ENCODE measurements at places on chromosomes 2 and 18.

- DNase-seq, result no peak
Observed at GRCh38 chr2:113922784-113923183, 32.9 kb downstream of the ACTR3 start.

- peak; percentile 82 for DNase-seq
Observed at GRCh38 chr2:25301453-25302352, 40.0 kb downstream of the DNMT3A start.

DNA sequence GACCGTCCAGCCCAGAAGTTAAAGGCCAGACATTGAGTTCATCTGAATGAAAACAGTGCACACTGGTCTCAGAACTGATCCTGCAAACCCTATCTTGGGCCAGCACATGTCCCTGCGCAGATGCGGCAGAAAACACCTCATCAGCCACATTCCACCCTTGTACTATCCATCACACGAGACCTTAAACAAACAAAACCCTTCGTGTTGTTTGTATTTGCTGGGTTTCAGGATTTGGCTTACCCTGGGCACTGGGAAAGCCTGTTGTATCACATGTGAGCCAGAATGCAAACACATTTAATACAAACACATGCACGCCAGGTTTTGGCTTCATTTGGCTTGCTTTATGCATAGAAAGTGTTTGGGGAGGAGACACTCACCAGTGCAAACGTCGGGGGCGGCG lies 12.5 kb downstream of the WIPF1 start:
- no peak for DNase-seq

DNA sequence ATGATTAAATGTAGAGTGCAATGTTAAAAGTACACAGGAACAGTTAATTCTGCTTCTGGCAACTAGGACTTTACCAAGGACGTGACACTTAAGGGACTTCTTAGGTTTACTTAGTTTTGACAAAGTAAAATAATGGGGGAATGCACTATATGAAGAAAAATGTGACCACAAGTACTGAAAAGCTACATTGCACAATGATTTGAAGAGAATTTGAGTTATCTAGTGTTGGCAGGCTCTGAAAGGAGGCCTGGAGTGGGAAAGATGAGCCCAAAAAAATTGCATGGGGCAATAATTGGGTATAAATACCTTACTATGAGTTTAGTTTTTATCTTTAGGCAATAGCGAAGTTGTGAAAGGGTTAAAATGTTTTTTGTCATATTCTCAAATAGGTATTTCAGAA lies 173.7 kb downstream of the DOK6 start:
- no peak for DNase-seq

DNA sequence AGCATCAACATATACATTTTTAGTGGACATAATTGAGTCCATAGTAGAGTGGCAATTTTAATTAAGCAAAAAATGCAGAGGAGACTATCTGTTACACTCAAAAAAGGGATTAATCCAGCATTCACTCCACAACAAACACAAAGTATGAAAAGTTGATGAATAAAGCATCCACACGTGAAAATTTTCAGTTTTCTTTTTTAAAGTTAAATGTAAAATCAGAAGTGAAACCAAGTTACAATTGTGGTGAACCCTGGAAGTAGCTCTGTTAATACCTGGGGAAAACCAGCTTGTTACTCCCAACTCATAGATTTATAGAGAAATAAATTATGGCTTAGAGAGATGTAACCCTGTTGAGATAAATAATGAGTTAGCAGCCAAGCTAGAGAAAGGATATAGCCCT lies 807.8 kb downstream of the TRIB2 start:
- DNase-seq, result no peak

GRCh38 chr18:13381944-13382365 lies 163.4 kb downstream of the LDLRAD4 start:
- DNase-seq, result peak; percentile 72

- no peak for DNase-seq
Observed at GRCh38 chr2:37706334-37707183, 35.1 kb upstream of the CDC42EP3 start.

GRCh38 chr2:174786066-174786725 lies 21.9 kb upstream of the CHRNA1 start:
- peak; percentile 71 for DNase-seq

DNA sequence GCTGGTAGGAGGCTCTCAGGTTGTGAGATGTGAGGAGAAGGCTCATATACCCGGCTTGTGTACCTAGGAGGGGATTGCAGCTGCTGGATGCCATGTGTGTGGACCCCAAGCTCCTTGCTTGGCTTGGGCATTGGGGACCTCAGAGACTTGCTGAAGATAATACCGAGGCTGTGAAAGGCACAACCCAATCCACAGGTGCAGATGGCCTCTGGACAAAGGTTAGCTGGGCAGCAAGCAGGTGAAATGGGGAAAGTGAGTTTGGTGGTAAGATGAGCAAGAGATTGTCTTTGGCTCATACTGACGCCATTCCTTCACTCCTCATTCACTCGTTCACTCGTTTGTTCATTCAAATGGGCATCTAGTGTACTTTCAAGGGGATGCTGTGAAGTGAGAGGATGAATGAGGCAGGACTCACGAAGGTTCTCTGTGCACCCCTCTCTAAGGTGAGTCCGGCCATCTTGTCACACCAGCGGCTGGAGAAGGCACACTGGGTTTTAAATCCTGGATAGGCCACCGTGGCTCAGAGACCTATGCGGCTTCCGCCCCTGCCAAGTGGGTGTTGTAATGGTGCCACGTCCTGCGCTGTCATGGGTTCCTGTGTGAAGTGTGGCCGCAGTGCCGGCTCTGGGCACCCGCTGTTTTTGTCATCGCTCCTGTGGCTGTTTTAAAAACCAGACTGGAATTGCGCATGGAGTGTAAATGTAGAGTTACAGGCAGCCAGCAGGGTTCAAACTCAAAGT lies 13.7 kb downstream of the FBLN7 start:
- DNase-seq, result no peak
